PC-3 (cell line): ENCODE measurements at places on chromosomes 11 and 22.

DNA sequence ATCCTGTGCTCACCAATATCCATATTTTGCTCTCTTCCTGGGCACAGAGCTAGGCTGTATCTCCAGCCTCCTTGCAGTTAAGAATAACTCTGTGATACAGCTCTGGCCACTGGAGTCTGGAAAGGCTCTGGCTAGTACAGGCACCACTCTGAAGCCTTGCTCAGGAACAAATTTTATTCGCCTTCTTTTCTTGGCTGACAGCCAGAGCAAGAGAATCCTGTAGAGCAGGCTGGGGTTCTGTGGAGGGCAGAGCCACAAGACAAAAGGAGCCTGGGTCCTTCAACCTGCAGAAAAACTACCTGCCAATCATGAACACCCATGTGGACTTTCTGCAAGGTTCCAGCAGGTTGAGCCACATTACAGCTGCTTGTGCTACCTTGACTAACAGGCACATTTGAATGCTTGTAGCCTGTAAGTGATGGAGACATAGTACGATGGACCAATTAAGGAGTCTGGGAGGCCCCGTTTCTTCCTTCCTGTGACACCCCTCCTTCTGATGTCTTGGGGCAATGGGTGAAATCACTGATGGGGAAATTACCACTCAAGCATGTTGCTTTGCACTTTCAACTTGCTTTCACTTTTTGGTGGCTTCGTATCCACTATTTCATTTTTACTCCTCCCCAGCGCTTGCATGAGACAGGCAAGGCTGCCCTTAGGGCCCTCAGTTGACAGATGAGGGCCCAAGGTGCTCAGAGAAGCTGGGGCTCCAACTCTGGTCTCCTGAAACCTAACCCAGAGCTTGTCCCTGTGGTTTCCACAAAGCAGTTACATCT is 267.2 kb upstream of the SYN3 start:
- DNase-seq, result no peak

DNA sequence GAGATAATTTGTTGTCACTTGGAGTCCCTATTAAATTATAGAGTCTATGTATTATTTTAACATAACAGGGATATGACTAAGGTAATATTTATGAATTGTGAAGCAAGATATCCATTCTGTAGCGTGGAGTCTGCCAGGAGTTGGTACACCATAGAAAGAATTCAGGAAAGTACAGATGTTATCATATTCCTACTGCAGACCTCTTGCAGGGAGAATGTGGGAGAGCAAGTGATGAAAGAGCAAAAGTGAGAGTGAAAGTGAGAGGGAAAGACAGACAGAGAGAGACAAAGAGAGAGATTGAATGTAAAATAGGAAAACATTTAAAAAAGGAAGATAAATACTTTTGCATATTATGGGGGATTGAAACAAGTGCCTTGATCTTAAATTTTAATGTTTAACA is 468.8 kb downstream of the CNTN5 start:
- DNase-seq, result no peak

DNA sequence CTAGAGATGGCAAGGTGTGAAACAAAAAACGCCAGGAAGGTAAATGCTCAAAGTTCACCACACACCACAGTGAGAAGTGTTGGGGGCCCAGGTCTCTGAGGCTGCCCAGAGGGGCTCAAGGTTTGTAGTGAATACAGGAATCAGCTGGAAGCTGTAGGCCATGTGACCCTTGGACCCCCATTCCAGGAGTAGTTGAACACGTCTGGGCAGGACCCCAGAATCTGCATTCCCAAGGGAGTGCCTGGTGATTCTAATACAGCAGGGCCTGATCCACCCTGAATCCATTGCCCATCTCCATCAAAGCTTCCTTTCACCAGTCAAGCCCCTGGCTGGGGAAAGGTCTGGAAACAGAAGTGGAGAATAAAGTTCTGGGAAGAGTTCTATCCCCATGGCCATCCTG is 70.8 kb upstream of the B3GAT1 start:
- DNase-seq, result no peak

GRCh38 chr22:43090130-43090789 is 1.1 kb upstream of the TTLL1 start:
- DNase-seq, result peak; percentile 84

GRCh38 chr11:120835601-120836228 is 188.2 kb upstream of the TBCEL start:
- DNase-seq, result peak; percentile 31

GRCh38 chr11:129143335-129143734 is 48.8 kb downstream of the ARHGAP32 start:
- peak; percentile 99 for DNase-seq

DNA sequence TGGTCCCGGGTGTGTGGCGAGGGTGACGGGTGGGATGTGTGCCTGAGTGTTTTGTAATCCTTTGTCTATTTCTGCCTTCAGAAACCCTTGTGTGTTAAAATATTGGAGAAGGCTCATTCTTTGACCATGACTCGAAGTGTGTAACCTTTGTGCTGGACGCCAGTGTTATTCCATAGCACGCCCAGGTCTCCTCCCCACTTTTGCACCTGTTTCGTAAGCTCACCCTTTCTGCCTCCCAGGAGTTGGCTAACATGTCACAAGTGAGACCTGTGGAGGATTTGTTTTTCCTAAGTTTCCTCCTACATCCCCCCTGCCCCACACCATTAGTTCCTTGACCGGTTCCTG is 382 bp downstream of the C11orf54 start:
- DNase-seq, result peak; percentile 73

- no peak for DNase-seq
Observed at GRCh38 chr11:44818110-44818509, 91.3 kb downstream of the TSPAN18 start.
